GM12878 (cell line): ENCODE measurements at places on chromosomes 1 and 21. TPM values are rescaled to one million over a fixed set of nuclear protein-coding genes. Genes with fewer than 3 reads are reported as not detected.

The MTARC1 gene
- 0.53 and 1.5 TPM in 2 replicates for polyA plus RNA-seq

The CYP4A11 gene
- not detected in 2 replicates for polyA plus RNA-seq

The MCL1 gene
- 46.3 and 60.3 TPM in 2 replicates for polyA plus RNA-seq

The SLC25A24 gene
- 20.6 and 22.3 TPM in 2 replicates for polyA plus RNA-seq

The HTR6 gene
- 1.2 and 2.2 TPM in 2 replicates for polyA plus RNA-seq

The GPR37L1 gene
- 0.08 TPM in 2 replicates for polyA plus RNA-seq

The KRTAP15-1 gene
- not detected in 2 replicates for polyA plus RNA-seq

The PADI3 gene
- polyA plus RNA-seq, result not detected in 2 replicates

The ACP6 gene
- polyA plus RNA-seq, result 17.6 and 19.1 TPM in 2 replicates

GRCh38 chr1:47683401-47683800 is 245.6 kb downstream of the FOXD2 start:
- no peak for DNase-seq

DNA sequence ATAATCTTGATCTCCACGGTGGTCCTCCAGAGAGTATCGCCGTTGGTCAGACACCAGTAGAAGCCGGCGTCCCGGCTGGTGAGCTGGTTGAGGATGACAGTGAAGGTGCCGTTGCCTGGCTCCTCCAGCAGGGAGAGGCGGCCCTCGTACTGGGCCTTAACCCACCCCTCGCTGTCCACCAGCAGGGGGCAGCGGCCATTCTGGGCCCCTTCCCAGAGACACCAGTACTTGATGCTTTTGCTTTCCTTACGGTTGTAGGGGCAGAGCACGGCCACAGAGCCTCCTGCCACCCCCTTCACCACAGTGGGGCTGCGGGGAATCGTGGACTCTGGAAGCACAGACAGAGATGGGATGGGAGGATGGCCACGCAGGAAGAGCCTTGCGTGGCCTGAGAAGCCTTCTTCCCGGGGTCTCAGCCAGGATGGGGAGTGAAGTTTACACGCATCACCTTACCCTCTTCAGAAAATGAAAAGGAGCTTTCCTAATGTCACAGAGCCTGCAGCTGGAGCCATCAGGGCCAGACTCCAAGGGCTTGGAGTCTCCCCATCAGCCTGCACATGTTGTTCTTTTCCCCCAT is 10.7 kb downstream of the PIGR start:
- no peak for DNase-seq

- no peak for DNase-seq
Measured at GRCh38 chr1:93021539-93022134, 57.4 kb upstream of the MTF2 start.

GRCh38 chr1:159751031-159751430 is 29.7 kb upstream of the DUSP23 start:
- no peak for DNase-seq

DNA sequence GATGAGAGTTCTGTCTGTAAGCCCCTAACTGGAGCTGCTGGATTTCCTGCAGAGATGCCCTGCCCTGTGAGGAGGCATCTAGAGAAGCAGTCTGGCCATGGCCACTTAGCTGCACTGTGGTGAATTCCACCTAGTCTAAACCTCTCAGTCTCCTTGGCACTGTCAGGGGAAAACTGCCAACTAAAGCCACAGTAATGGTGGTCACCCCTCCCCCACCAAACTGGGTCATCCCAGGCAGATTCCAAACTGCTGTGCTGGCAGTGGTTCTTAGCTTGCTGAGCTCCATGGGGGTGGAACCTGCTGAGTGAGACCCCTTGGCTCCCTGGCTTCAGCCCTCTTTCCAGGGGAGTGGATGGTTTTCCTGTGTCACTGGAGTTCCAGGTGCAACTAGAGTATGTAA is 740.6 kb downstream of the RWDD3 start:
- no peak for DNase-seq

- DNase-seq, result no peak
Measured at GRCh38 chr1:209886219-209886536, 51.8 kb upstream of the SYT14 start.

DNA sequence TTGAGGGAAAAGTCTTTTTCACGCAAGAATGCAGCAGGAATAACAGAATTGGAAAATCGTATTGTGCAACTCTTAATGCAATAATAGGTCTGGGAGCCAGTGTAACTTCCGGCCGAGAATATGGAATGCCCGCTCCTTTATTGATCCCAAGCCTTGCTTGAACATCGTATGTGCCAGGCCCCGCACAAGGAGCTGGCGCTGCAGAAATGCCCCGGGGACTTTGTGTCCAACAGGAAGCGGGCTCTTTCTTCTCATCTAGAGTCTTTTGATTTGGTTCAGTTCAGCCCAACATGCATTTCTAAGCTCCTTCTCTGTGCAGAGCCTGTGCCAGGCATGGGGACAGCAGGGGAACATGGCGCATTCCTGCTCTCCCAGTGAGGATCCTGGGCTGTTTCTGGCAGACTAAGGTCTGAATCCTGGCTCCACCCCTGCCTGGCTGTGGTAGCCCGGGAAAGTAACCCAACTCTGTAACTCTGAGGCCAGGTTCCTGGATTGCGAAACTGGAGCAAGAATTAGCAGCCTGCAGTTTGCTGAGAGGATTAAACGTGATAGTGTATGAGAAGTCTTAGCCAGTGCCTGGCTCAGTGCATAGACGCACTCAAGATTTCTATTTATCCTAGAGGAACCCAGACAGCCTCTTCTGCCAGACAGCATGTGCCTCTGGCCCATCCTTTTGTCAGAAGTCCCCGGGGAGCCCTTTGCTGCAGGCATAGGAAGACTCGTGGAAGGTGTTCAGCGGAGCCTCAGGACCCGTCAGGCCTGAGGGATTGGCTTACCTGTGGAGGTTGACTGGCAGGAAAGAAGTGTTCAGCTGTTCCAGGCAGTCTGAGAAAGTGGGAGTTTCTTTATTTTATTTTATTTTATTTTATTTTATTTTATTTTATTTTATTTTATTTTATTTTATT is 987 bp upstream of the CDCP2 start:
- DNase-seq, result no peak

DNA sequence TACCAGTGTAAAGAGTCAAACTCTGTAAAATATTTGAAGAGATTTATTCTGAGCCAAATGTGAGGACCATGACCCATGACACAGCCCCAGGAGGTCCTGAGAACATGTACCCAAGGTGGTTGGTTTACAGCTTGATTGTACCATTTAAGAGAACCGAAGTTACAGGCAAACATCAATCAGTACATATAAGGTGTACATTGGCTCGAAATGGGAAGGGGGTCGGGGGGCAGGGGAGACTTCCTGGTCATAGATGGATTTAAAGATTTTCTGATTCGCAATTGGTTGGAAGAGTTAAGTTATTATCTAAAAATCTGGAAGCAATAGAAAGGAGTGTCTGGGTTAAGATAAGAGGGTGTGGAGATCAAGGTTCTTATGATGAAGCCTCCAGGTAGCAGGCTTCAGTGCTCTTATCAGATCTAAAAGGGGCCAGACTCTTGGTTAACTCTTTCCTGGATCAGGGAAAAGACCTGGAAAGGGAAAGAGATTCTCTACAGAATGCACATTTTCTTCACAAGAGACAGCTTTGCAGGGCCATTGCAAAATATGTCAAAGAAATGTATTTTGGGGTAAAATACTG is 47.5 kb upstream of the NTPCR start:
- DNase-seq, result no peak

GRCh38 chr1:180288940-180289339 is 58.9 kb downstream of the LHX4 start:
- no peak for DNase-seq

DNA sequence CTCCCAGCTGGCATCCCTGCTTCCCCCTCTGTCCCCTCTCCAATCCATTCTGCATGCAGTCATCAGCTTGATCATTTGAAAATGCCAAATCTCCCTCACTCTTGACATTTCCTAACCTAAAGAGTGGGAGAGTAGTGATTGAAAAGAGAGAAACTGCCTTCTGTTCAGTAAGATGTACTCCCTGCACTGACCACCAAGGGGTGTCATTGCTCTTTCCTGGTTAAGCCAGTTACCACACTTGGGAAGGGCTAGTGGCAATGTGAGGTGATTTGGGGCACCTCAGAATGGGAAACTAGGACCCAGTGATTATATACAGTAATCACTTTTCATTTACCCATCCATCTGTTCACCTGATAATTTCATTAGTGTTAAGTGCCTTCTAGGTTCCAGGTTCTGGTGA is 6.9 kb upstream of the TMEM269 start:
- DNase-seq, result no peak

- DNase-seq, result no peak
Measured at GRCh38 chr1:112633628-112634027, 14.0 kb downstream of the CAPZA1 start.

GRCh38 chr1:9823693-9823942 is 147 bp downstream of the CLSTN1 start:
- DNase-seq, result no peak

DNA sequence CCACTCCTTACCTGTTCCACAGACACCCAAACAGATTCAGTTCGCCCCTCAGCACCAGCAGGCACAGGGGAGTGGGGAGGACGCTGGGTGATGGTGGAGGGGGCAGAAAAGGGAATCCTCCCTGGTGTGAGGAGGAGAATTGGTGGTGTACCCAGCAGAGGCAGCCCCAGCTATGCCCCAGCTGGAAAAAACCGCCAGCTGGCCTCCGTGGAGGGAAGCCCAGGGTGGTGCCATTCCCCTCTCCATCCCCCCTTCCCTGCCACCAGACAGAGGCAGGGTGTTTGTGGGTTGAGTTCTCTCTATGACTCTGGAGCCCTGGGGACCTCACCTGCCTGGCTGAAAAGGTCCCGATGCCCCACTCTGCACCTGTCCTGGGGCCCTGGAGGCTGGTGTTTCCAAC is 27.9 kb downstream of the OPTC start:
- no peak for DNase-seq

DNA sequence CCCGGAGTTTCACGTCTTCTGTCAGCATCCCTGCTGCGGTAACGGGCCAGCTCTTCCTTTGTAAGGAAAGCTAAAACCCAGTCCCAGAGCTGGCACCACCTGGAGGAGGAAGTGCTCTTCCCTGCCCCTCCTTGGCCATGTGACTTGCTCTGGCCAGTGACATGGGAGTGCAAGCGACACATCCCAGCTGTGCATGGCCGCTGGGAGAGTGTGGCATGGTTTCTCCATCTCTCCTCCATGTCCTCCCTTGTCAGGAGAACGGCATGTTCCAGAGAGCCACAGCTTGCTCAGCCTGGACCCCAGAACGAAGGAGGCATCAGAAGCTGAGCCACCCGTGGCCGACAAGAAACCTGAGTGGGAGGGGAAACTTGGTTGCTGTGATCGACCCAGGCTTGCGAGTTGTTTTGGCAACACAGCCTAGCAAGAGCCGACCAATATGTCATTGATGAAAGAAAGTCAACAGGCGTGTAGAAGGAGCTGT is 2.7 kb upstream of the PRXL2B start:
- DNase-seq, result no peak

DNA sequence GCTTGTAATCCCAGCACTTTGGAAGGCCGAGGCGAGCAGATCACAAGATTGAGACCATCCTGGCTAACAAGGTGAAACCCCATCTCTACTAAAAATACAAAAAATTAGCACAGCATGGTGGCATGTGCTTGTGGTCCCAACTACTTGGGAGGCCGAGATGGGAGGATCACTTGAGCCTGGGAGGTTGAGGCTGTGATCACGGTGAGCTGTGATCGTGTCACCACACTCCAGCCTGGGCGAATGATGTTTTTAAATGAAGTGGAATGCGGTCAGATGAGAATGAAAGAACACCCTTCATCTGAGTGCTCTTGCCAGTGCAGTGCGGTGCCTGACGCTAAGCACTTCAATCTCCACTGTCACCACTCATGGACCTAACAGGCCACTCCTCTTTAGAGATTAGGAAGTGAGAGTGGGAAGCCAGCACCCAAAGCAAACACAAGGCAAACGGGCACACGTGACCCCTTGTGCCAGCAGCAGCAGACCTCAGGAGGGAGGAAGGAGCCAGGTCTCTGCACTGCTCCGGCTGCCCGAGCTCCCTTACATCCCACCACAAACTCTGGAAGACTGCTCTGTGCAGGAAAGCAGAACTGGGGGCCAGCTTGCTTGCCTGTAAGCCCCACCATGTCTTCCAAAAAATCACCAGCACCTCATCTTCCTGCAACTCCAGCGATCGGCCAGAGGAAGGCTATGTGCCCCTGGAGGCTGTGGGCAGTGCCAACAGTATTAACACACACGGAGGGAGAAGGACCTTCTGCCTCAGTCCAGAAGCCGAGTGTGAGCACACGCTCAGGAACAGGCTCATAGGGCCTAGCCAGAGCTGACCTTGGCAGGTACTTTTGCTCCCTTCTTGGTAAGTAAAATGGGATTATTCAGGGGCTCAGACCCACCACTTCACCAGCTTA is 9.7 kb downstream of the CTNNBIP1 start:
- no peak for DNase-seq

DNA sequence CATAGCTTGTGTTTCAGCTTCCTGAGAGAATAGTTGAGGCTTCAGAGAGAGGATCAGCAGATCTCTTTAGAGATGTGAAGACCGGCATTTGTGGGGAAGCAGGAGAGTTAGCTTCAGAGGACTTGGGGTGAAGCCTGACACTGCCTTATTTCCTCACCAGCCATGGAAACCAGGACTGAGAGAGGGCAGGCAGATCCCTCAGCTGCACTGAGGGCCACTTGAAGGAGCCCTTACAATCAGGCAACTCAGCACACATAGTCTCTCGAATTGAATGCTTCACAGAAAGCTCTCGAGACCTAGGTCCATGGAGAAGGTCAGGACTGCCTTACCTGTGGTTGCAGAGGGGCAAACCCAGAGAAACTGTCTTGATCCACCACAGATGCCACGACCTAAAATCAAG is 19.8 kb downstream of the NCF2 start:
- DNase-seq, result no peak

DNA sequence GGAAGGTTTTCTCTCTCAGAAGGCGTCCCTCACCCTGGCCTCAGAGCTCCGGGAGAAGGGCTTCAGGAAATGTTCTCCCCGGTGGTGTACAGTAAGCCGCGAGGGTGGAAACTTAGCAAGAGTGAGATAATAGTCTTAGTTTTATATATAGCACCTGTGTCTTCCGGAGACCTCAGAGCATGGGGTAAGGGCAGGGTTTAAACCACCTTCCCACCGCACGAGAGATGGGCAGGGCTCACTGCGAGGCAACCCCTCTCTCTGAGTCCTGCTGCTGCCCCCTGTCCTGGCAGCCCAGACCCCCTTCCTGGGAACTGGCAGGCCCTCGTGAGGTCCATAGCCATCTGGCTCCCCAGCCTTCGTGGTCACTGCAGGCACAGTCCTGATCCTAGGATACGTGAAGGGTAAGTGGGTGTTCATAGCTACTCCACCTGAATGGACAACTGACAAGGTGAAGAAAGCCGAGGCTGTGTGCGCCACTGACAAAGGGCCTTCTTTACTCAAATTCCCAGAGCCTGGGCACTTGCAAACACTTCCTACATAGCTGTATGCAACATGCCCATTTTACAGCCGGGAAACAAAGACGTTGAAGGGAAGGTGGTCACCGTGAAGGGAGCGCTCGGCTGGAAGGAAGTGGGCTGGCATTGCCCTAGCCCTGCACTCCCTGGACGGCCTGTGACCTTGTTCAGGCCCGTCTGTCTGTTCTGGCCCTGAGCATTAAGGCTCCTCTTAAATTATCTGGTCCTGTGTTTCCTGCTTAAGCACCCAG is 26.9 kb downstream of the ITPKB start:
- DNase-seq, result no peak

DNA sequence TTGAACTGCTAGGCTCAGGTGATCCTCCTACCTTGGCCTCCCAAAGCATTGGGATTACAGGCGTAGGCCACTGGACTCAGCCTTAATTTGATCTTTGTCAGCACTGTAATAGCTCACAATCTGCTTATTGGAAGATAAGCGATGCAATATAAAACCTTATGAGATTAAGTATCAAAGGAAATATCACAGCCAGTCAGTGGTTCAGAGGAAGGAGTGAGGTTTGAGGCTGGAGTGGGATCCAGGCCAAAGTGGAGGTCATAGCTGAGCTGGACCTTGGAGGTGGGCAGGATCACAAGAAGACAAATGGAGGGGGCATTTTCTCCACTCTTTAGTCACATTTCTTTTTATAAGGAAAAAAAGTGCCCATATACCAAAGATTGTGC is 228.5 kb downstream of the RHOU start:
- DNase-seq, result no peak
